Cardiac muscle cell (in vitro differentiated cells and primary cell): ENCODE measurements at places on chromosomes 1 and 21. TPM values are rescaled to one million over a fixed set of nuclear protein-coding genes. Genes with fewer than 3 reads are reported as not detected.

CDK11A gene
- 12.4 and 16.6 TPM in 2 replicates for polyA plus RNA-seq

C1orf185 gene
- polyA plus RNA-seq, result not detected in 2 replicates

LRRIQ3 gene
- polyA plus RNA-seq, result 1.0 and 2.1 TPM in 2 replicates

PLCH2 gene
- 0.44 and 1.5 TPM in 2 replicates for polyA plus RNA-seq

SLC9C2 gene
- 0.05 and 0.87 TPM in 2 replicates for polyA plus RNA-seq

RSPH1 gene
- 0.43 and 1.6 TPM in 2 replicates for polyA plus RNA-seq

CIART gene
- 19.0 and 20.6 TPM in 2 replicates for polyA plus RNA-seq

PCP4L1 gene
- polyA plus RNA-seq, result not detected in 2 replicates

DUSP10 gene
- polyA plus RNA-seq, result 14.2 and 25.4 TPM in 2 replicates

EPHA8 gene
- 4.7 and 13.2 TPM in 2 replicates for polyA plus RNA-seq

PACC1 gene
- polyA plus RNA-seq, result 9.5 and 9.6 TPM in 2 replicates

ZNF695 gene
- polyA plus RNA-seq, result 2.0 and 3.7 TPM in 2 replicates

KRTAP24-1 gene
- not detected in 2 replicates for polyA plus RNA-seq

MFAP2 gene
- polyA plus RNA-seq, result 91.4 and 162 TPM in 2 replicates

OR2M3 gene
- not detected in 2 replicates for polyA plus RNA-seq

HSPA6 gene
- not detected in 2 replicates for polyA plus RNA-seq

DNAJC6 gene
- polyA plus RNA-seq, result 26.0 and 48.1 TPM in 2 replicates

GFI1 gene
- not detected in 2 replicates for polyA plus RNA-seq

UHMK1 gene
- polyA plus RNA-seq, result 3.5 and 6.9 TPM in 2 replicates

PRAMEF20 gene
- polyA plus RNA-seq, result not detected in 2 replicates

APCS gene
- polyA plus RNA-seq, result not detected in 2 replicates

C21orf58 gene
- polyA plus RNA-seq, result 11.1 and 36.5 TPM in 2 replicates

RAD54L gene
- 5.9 and 13.6 TPM in 2 replicates for polyA plus RNA-seq

ASCL5 gene
- polyA plus RNA-seq, result 0.16 TPM in 1 of 2 replicates, not detected in the other

PDZK1 gene
- 0.50 and 0.77 TPM in 2 replicates for polyA plus RNA-seq

FCN3 gene
- polyA plus RNA-seq, result 0.81 and 2.9 TPM in 2 replicates

FAM72C gene
- polyA plus RNA-seq, result 3.3 and 16.0 TPM in 2 replicates

ANGEL2 gene
- 25.1 and 37.5 TPM in 2 replicates for polyA plus RNA-seq

CENPL gene
- polyA plus RNA-seq, result 4.9 and 9.9 TPM in 2 replicates

DEPDC1 gene
- polyA plus RNA-seq, result 4.9 and 29.8 TPM in 2 replicates

LRRC3 gene
- polyA plus RNA-seq, result 3.3 and 4.1 TPM in 2 replicates

RIPK4 gene
- polyA plus RNA-seq, result 0.71 and 2.3 TPM in 2 replicates

ADAM30 gene
- polyA plus RNA-seq, result not detected in 2 replicates

NMNAT2 gene
- not detected in 2 replicates for polyA plus RNA-seq

HSPB7 gene
- polyA plus RNA-seq, result 1,782 and 2,165 TPM in 2 replicates

ISG20L2 gene
- polyA plus RNA-seq, result 25.1 and 31.3 TPM in 2 replicates

FCER1G gene
- polyA plus RNA-seq, result 0.50 TPM in 1 of 2 replicates, not detected in the other

CYP4B1 gene
- not detected in 2 replicates for polyA plus RNA-seq

SEC16B gene
- polyA plus RNA-seq, result 0.17 and 0.53 TPM in 2 replicates

ASPM gene
- 3.4 and 21.1 TPM in 2 replicates for polyA plus RNA-seq

MYOG gene
- 0.62 TPM in 1 of 2 replicates, not detected in the other for polyA plus RNA-seq

GJA9 gene
- polyA plus RNA-seq, result not detected in 2 replicates

TMEM61 gene
- not detected in 2 replicates for polyA plus RNA-seq

HPDL gene
- 1.3 and 4.7 TPM in 2 replicates for polyA plus RNA-seq

TBX19 gene
- polyA plus RNA-seq, result 1.6 and 1.7 TPM in 2 replicates

IL19 gene
- not detected in 2 replicates for polyA plus RNA-seq

PCBP3 gene
- 2.6 and 3.4 TPM in 2 replicates for polyA plus RNA-seq

TMEM79 gene
- polyA plus RNA-seq, result 3.0 and 4.6 TPM in 2 replicates

ATPAF1 gene
- polyA plus RNA-seq, result 110 and 120 TPM in 2 replicates

LCK gene
- polyA plus RNA-seq, result 0.16 TPM in 1 of 2 replicates, not detected in the other

SLFNL1 gene
- polyA plus RNA-seq, result 0.73 and 1.0 TPM in 2 replicates

PRAMEF9 gene
- polyA plus RNA-seq, result not detected in 2 replicates

TEKT2 gene
- polyA plus RNA-seq, result 0.95 and 3.8 TPM in 2 replicates

UBASH3A gene
- polyA plus RNA-seq, result not detected in 2 replicates

HCN3 gene
- 3.7 and 12.9 TPM in 2 replicates for polyA plus RNA-seq
